ENCODE measurements at places on chromosomes 12 and 14.

- H3K4me1 ChIP-seq: no peaks in the 10 kb centered on the region
- no peak for DNase-seq
- no peak overlapping the region for H3K4me3 ChIP-seq
- H3K36me3 ChIP-seq: no peaks in the 10 kb centered on the region
Measured at GRCh38 chr12:94590428-94590827, 59.9 kb downstream of the TMCC3 start.

GRCh38 chr12:122422730-122423257 is 325 bp upstream of the CLIP1 start:
- peak overlapping the region; percentile 98 for H3K4me3 ChIP-seq
- no peaks in the 10 kb centered on the region for H3K36me3 ChIP-seq
- peaks cover 5% of the 10 kb centered on the region for H3K4me1 ChIP-seq
- no peak for DNase-seq

DNA sequence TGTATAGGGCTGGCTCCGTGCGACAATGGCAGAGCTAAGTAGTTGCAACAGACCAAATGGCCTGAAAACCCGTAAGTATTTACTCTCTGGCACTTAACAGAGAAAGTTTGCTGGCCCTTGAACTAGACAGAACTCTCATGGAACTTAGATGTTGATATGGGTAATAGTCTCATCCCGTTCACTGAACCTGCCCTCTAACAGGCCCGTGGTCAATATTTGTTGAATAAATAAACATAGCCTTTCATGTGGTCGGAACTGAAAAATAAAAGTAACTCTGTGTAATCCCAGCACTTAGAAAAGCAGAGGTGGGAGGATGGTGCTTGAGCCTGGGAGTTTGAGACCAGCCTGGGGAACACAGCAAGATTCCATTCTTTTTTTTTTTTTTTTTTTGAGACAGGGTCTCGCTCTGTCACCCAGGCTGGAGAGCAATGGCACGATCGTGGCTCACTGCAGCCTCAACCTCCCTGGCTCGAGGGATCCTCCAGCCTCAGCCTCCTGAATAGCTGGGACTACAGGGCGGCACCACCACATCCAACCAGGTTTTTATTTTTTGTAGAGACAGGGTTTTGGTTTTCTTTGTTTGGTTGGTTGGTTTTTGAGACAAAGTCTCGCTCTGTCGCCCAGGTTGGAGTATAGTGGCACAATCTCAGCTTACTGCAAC is 29.7 kb downstream of the KDM2B start:
- H3K4me1 ChIP-seq: no peaks in the 10 kb centered on the region
- H3K36me3 ChIP-seq: peaks cover 14% of the 10 kb centered on the region
- no peak for DNase-seq
- H3K27ac ChIP-seq: no peak overlapping the region
- H3K27me3 ChIP-seq: no peaks in the 10 kb centered on the region
- H3K4me3 ChIP-seq: no peak overlapping the region

- H3K27me3 ChIP-seq: no peaks in the 10 kb centered on the region
- no peaks in the 10 kb centered on the region for H3K4me1 ChIP-seq
- H3K4me3 ChIP-seq: no peak overlapping the region
- H3K36me3 ChIP-seq: no peaks in the 10 kb centered on the region
- DNase-seq: no peak
- H3K27ac ChIP-seq: no peak overlapping the region
Measured at GRCh38 chr14:102911991-102912761, 10.3 kb upstream of the AMN start.

GRCh38 chr12:123346946-123347345 is 17.7 kb downstream of the SBNO1 start:
- H3K4me3 ChIP-seq: no peak overlapping the region
- H3K27me3 ChIP-seq: no peaks in the 10 kb centered on the region
- no peak overlapping the region for H3K27ac ChIP-seq
- H3K36me3 ChIP-seq: peaks cover 77% of the 10 kb centered on the region
- H3K4me1 ChIP-seq: no peaks in the 10 kb centered on the region

GRCh38 chr12:123533672-123534643 is at the start of gene RILPL1:
TSS of gene RILPL1 (minus strand) at chr12:123533719. CDS start at chr12:123533482, 237 bp downstream.
- H3K27me3 ChIP-seq: no peaks in the 10 kb centered on the region
- H3K4me3 ChIP-seq: peak within 1 kb of the TSS; percentile 93
- H3K27ac ChIP-seq: peak within 1 kb of the TSS; percentile 95
- H3K4me1 ChIP-seq: peaks cover 22% of the 10 kb centered on the region
- peak; percentile 68 for DNase-seq

DNA sequence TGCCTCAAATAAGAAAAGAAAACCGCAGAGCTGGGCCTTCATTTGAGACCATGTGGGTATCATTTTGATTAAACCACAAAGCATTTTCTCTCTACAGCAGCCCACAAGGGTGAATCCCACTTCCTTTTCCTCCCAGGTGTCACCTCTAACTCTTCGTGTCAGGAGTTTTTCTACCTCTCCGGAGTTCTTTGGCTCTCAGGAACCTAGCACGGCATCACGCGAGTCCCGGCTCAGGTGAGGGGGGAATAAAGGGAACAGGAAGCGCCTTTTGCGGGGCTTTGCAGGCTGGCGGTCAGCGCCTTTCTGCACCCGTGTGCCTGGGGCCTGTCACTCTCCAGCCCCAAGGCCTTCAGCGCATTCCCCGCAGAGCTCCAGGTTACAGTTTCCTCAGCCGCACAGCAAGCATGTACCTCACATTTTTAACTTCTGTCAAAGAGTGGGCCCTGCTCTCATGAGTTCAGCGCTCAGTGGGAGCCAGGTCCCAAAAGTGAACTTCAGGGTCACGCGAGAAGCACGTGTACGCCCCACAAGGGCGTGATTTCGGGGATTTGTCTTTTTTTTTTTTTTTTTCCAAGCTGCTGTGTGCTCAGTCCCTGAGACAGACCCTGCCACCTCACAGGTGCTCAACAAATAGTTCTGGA is 740 bp upstream of the PRPF40B start:
- no peaks in the 10 kb centered on the region for H3K36me3 ChIP-seq
- H3K27ac ChIP-seq: peak overlapping the region; percentile 89
- peak overlapping the region; percentile 49 for H3K4me3 ChIP-seq
- H3K27me3 ChIP-seq: no peaks in the 10 kb centered on the region

- H3K36me3 ChIP-seq: no peaks in the 10 kb centered on the region
- no peak for DNase-seq
- H3K4me1 ChIP-seq: no peaks in the 10 kb centered on the region
- no peak overlapping the region for H3K4me3 ChIP-seq
Measured at GRCh38 chr14:105029402-105029801, 8.5 kb upstream of the CDCA4 start.

DNA sequence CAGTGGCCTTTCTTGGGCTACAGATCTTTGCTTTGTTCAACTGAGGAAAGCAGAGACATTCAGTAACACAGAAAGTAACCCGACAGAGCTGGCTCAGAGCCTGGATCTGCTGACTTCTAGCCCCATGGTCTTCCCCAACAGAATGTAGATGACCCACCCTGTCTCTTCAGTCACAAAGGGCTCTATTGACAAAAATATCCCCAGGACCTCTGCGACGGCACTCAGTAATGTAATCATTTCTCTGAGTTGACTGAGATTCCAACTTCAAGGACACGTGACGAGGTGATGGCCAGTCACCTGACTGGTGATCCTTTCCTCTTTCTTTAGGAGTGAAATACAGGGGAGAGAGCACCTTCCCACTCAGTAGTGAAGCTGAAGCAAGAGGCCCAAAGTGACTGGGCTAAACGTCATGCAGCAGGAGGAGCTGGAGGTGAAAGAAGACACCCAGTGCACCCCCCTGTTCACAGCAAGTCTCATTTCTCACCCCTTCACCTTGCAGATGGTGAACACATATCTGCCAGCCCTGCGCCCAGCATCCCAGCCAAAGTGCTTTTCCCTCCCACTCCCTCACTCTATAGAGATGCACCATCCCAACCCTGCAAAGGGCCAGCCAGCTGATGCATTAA is 179.2 kb upstream of the EGLN3 start:
- no peak overlapping the region for H3K4me3 ChIP-seq
- no peak overlapping the region for H3K27ac ChIP-seq
- H3K27me3 ChIP-seq: no peaks in the 10 kb centered on the region

GRCh38 chr12:48643011-48643410 is 39.0 kb downstream of the KANSL2 start:
- no peaks in the 10 kb centered on the region for H3K4me1 ChIP-seq
- no peaks in the 10 kb centered on the region for H3K27me3 ChIP-seq
- peaks cover 27% of the 10 kb centered on the region for H3K36me3 ChIP-seq

GRCh38 chr14:100096656-100097055 is 31.4 kb downstream of the EVL start:
- no peaks in the 10 kb centered on the region for H3K4me1 ChIP-seq
- no peaks in the 10 kb centered on the region for H3K27me3 ChIP-seq
- DNase-seq: no peak
- H3K27ac ChIP-seq: no peak overlapping the region

- H3K36me3 ChIP-seq: no peaks in the 10 kb centered on the region
- DNase-seq: no peak
- H3K4me3 ChIP-seq: no peak overlapping the region
- no peaks in the 10 kb centered on the region for H3K27me3 ChIP-seq
- peaks cover 2% of the 10 kb centered on the region for H3K4me1 ChIP-seq
- H3K27ac ChIP-seq: no peak overlapping the region
Measured at GRCh38 chr12:43338848-43339526, 213.0 kb downstream of the ADAMTS20 start.

DNA sequence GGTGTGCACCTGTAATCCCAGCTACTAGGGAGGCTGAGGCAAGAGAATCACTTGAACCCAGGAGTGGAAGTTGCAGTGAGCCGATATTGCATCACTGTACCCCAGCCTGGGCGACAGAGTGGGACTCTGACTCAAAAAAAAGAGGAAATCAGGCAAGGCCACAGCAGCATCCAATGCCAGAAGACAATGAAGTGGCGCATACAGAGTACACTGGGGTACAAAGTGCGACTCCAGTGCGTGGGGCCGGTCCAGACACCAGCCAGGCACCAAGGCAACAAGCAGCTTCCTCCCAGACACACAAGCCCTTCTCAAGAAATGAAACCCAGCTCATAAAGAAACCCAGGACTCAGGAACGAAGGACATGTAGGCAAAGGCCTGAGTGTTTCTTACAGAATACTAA is 28.2 kb downstream of the TTC7B start:
- peaks cover 13% of the 10 kb centered on the region for H3K36me3 ChIP-seq
- H3K4me1 ChIP-seq: no peaks in the 10 kb centered on the region
- no peaks in the 10 kb centered on the region for H3K27me3 ChIP-seq

GRCh38 chr12:93056971-93057535 is 128.0 kb upstream of the EEA1 start:
- H3K27ac ChIP-seq: no peak overlapping the region
- no peak for DNase-seq
- no peaks in the 10 kb centered on the region for H3K27me3 ChIP-seq
- no peak overlapping the region for H3K4me3 ChIP-seq
- H3K36me3 ChIP-seq: no peaks in the 10 kb centered on the region

DNA sequence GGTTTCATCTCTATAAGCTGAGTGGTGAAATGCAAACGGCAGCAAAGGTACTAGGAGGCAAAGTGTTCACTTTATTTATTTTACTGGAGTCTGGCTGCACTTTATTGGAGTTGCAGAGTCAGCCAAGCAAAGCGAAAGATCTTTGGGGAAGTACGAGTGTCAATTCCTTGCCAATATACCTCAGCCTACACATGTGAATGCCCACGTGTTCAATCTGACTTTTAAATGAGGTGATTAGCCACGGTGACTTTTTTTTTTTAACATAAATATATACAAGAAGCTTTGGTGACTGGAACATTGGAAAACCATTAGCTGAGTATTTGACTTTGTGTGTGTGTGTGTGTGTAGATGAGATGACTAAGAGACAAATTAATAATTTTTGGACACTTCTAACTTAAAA is 178.8 kb downstream of the NTS start:
- no peak overlapping the region for H3K4me3 ChIP-seq
- no peak for DNase-seq
- no peaks in the 10 kb centered on the region for H3K36me3 ChIP-seq

GRCh38 chr12:122123051-122123760 is 44.6 kb downstream of the MLXIP start:
- H3K27ac ChIP-seq: no peak overlapping the region
- peak; percentile 84 for DNase-seq
- H3K4me3 ChIP-seq: no peak overlapping the region
- no peaks in the 10 kb centered on the region for H3K4me1 ChIP-seq
- peaks cover 9% of the 10 kb centered on the region for H3K36me3 ChIP-seq

DNA sequence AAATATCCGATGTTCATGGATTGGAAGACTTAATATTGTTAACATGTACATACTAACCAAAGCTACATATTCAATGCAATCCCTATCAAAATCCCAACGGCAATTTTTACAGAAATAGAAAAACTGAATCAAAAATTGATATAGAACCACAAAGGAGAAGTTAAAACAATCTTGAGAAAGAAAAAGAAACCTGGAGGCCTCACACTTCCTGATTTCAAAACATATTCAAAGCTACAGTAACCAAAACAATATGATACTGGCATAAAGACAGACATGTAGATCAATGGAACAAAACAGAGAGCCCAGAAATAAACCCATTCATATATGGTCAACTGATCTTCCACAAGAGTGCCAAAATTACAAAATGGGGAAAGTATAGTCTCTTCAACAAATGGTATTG is 5.4 kb upstream of the PELI2 start:
- H3K4me3 ChIP-seq: no peak overlapping the region
- H3K36me3 ChIP-seq: no peaks in the 10 kb centered on the region
- no peak for DNase-seq

DNA sequence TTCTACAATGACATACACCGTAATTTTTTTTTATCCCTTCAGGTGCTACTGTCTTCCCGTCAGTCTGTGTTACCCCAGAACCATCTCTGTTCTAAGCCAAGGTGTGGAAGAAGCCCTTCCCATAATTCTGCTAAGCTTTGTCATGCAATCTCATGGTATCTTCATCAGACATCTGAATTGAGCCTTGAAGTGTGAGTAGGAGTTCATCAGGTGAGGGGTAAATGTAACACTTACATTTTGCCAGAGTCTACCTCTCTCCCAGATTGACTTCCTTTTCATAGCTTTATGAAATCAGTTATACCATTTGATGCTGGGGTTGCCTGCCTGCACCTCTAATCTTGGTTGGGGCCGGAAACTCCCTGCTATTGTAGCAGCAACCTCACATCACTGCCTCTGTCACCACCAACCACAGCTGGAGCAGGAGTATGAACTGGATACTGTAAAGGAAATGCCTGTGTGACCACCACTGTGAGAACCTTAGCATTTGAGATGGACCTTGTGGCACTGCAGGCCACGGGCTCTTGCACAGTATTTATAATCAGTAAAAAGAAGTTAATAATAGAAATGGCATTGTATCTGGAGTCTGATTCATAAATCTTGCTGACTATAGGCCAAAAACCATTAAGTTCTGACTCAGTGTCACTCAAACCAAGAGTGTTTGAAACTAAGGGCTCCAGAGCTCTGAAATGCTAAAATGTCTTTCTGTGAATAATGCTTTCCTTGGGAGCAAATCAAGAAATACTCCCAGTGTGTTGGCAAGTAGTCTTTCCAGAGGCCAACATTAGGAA is 58.7 kb upstream of the STK38L start:
- peaks cover 18% of the 10 kb centered on the region for H3K4me1 ChIP-seq
- H3K36me3 ChIP-seq: no peaks in the 10 kb centered on the region
- H3K4me3 ChIP-seq: no peak overlapping the region
- no peak for DNase-seq

DNA sequence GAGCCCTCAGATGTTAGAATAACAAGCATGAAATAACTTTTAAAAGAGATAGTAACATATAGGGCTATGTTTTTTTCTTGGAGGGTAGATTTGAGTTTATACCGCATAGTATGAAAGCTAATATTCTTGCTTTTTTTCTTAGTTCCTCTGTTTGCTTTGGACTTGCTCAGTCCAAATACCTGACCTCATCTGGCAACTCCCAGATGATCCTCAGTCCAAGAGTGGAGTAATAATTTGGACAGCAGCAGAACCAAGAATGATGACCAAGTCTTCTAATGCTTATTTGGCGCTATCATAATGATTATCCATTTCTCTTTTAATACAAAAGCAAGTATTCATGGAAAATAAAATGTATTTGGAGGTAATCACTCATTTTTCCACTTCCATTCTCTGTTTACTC is 45.6 kb downstream of the GUCY2C start:
- no peaks in the 10 kb centered on the region for H3K27me3 ChIP-seq
- H3K4me1 ChIP-seq: peaks cover 6% of the 10 kb centered on the region
- H3K27ac ChIP-seq: peak overlapping the region; percentile 48
